Spleen (tissue), 13 donors: ENCODE measurements at places on chromosomes 11 and 22. TPM values are rescaled to one million over a fixed set of nuclear protein-coding genes. Genes with fewer than 3 reads are reported as not detected.

DNA sequence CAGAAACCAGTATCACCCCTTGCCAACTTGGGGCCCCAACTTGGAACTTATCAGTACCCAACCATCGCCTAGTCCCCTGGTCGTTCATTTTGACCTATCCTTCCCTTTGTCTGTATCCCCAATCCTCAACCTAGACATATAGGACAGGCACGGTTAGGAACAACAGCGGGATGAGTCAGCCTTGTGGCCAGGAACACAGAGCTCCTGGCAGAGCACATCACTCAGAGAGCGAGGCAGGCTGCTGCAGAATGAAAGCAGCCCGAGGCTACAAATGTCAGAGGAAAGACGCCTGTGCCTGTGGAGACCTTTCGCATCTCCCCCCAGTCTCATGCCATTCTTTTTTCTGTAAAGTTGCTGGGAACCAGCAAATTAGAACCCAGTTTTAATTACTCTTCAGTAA, 14.6 kb downstream of the DKK3 start:
- no peak overlapping the region for H3K27ac ChIP-seq
- no peaks in the 10 kb centered on the region for H3K27me3 ChIP-seq
- H3K36me3 ChIP-seq = no peaks in the 10 kb centered on the region
- H3K4me1 ChIP-seq = peaks cover 10% of the 10 kb centered on the region
- DNase-seq = no peak
- no peak overlapping the region for H3K4me3 ChIP-seq

GUCD1 gene
- polyA plus RNA-seq = 105 TPM

LIN7C gene
- polyA plus RNA-seq = 8.9 TPM

MUC2 gene
- polyA plus RNA-seq = 0.03 TPM

CSKMT gene
- 59.4 TPM for polyA plus RNA-seq

IL10RA gene
- 32.9 TPM for polyA plus RNA-seq

KRTAP5-2 gene
- polyA plus RNA-seq = not detected
